ENCODE measurements at places on chromosomes 1 and 21.

DNA sequence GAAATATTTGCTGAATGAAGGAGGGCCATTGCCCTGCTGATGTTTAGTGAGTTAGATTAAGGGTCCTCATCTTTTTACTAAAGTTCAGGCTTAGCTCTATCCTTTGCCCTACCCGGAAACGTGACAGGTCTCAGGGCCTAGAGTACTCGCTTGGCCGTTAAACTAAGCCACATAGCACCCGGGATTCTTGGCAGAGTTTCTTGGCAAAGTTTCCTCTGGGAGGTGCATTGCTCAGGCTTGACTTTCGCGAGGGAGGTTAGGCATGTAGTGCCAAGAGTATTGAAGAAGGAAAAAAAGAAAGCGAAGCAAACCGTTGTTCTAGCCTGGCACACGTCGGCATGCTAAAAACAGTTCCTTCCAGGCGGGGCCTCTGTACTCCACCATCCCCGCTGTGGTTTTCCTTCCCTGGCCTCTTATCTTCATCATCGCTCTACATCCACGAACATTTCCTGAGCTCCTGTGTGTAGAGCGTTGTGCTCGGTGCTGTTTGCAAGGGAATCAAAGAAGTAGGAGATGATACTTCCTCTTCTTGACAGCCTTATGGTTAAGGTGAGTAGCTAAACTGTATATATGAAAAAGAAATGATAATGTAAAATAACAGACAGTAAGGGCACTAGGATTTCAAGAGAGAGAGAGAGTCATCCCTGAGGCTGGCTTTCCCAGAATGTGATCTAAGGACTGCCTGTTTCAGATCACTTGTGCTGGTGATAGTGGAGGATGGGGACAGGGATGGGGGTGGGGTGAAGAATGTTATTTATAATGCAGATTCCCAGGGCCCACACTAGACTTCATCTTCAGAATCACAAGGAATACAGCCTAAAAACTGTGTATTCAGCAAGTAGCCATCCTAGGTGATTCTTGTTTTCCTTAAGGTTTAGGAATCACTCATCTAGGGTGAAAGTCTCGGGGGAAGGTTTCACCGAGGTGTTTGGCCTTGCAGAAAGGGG is 18.8 kb downstream of the RNF220 start:
- DNase-seq = no peak

- DNase-seq = no peak
Observed at GRCh38 chr1:238350471-238350870, 459.7 kb upstream of the ZP4 start.

GRCh38 chr1:88204111-88204510 is 480.0 kb upstream of the PKN2 start:
- DNase-seq = no peak

GRCh38 chr1:11967028-11967547 is 13.2 kb upstream of the MFN2 start:
- DNase-seq = no peak

- no peak for DNase-seq
Observed at GRCh38 chr1:108089477-108089876, 110.7 kb downstream of the SLC25A24 start.

- no peak for DNase-seq
Observed at GRCh38 chr1:68270951-68271350, 38.6 kb upstream of the WLS start.

All from skin of body (tissue), 3 donors.